ENCODE measurements at places on chromosomes 5 and 9.
A peak's percentile ranks its signal among the peaks of the same experiment; 100 is the strongest.

- DNase-seq = no peak
Measured at GRCh38 chr9:137381501-137382443, 41.2 kb downstream of the EXD3 start.

DNA sequence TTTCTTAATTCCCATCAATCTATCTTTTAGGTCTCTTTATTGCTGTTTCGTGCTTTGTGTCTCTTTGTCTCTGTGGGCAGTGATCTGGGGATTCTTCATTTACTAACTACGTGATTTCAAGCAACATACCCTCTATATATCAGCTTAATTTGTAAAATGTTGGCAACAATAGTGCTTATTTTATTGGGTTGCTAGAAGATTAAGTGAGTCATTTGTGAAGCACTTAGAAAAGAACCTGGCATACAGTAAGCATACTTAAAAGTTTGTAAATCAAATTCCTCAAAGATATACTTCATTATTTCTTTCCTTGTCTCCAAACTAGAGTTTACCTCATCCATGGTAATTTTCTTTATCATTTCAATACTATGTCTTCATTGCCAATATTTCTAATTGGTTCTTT lies 669.7 kb downstream of the MAT2B start:
- no peak for DNase-seq

DNA sequence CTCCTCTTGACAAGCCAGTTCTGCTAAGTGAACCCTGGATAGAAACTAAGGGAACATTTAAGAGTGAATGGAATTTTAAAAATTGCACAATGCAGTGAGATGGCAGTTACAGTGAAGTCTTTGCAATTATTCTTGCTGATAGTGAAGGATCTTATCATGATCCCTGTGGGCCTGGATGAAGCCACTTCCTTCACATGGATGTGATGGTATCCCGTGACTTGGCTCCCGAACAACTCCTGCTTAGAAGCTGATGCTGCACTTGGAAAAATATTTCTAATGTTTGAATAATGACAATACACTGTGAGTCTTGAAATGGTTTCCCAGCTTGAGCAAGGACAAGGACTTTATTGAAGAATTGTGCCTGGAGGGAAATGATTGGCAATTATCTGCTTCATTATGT lies 49.2 kb upstream of the NTRK2 start:
- no peak for DNase-seq

DNA sequence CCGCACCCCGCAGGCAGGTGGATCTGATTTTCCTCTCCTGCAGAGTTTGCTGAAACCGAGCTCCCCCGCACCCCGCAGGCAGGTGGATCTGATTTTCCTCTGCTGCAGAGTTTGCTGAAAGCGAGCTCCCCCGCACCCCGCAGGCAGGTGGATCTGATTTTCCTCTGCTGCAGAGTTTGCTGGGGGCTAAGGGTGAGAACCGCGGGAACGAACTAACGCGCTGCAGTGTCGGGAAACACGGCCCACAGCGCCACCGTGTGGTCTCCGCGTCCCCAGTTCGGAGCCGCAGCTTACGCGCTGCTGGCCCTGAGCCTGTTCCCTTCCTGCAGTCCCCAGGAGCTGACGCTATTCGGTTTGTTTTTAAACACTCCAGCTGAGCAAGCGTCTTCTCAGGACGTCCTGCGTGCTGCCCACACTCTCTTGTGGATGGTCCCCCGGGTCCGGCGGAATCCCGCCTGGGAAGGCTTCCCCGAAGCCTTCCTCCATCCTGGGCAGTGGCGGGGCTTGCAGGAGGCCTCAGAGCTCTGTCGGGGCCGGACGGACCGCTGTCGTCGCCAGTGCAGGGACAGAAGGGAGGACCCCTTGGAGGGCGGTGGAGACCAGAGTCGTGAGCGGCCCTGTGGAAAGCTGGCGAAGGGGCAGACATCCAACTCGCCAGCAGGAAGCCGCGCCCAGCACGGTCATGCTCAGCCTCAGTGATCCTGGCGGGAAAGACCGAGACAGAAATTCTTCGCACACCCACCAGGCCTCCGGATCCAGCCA lies 121.2 kb upstream of the LPCAT1 start:
- DNase-seq = peak; percentile 82

GRCh38 chr9:105656131-105656921 lies 5.9 kb upstream of the TAL2 start:
- DNase-seq = no peak

All from RKO (cell line).